ENCODE measurements at places on chromosomes 3 and 15. TPM values are rescaled to one million over a fixed set of nuclear protein-coding genes. Genes with fewer than 3 reads are reported as not detected.
A peak's percentile ranks its signal among the peaks of the same experiment; 100 is the strongest.

The C3orf18 gene
- polyA plus RNA-seq, result 1.8 TPM

The PARP3 gene
- 26.3 TPM for polyA plus RNA-seq

The FBLN2 gene
- polyA plus RNA-seq, result 14.8 TPM

The ALDH1L1 gene
- 10.4 TPM for polyA plus RNA-seq

The ARHGAP31 gene
- 5.2 TPM for polyA plus RNA-seq

The TRIM42 gene
- not detected for polyA plus RNA-seq

DNA sequence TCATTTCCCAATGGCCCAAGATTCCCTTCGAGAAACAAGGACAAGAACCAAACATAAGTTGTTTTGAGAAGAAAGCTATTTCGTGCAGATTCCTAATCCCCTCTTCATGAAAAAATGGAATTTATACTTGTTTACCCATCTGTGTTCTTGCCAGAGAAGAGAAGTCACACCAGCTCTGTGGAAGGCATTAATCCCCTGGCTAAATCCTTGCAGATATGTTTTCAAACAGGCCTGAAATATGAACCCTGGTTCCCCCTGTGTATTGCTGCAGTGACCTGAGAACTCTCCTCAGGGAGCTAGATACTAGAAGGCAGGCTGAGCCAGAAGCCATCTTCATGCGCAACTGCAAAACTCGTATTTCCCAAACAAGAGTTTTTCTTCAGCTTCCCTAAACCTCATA is 337.7 kb downstream of the NEK10 start:
- H3K4me3 ChIP-seq, result no peak overlapping the region
- no peaks in the 10 kb centered on the region for H3K36me3 ChIP-seq
- H3K27ac ChIP-seq, result no peak overlapping the region
- H3K27me3 ChIP-seq, result no peaks in the 10 kb centered on the region
- DNase-seq, result no peak
- H3K4me1 ChIP-seq, result no peaks in the 10 kb centered on the region

DNA sequence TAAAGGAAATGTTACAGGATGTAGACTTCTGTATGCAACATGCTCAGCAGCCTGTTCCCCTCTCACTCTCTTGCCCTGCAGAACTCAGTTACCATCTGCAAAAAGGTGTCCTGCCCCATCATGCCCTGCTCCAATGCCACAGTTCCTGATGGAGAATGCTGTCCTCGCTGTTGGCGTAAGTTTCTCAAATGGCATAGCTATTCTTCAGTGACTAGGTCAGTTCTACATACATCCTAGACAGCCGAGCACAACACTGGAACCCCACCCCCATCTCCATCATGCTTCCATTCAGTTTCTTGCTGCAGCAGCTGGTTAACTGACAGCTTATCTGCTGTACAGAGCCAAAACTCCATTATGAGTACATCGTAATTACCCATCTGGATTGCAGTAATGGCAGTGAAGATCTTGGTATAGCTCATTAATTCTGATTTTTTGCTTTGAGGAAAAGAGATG is 4.5 kb downstream of the THBS1 start:
- no peaks in the 10 kb centered on the region for H3K27me3 ChIP-seq
- no peak for DNase-seq
- no peak overlapping the region for H3K4me3 ChIP-seq

DNA sequence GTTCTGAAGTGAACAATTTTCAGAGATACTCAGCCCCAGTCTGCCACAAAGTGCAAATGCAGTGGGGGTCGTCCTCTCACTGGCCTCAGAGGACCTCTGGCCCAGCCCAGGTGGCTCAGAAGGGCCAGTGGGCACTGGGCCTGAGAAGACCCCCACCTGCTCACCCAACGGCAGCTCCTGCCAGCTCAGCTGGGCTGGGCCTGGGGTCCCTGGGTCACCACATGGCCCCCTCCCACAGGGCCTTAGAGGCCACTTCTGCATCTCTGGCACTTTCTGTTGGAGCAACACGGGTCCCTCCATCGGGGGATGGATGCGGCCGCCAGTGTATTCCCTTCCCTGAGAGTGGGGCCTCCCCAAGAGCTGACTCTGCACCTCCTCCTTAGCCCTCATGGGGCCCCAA is 262.7 kb upstream of the KCNH8 start:
- no peaks in the 10 kb centered on the region for H3K36me3 ChIP-seq
- no peak overlapping the region for H3K27ac ChIP-seq
- no peak overlapping the region for H3K4me3 ChIP-seq
- DNase-seq, result no peak
- no peaks in the 10 kb centered on the region for H3K27me3 ChIP-seq
- H3K4me1 ChIP-seq, result no peaks in the 10 kb centered on the region

GRCh38 chr3:113676261-113676660 is 20.2 kb downstream of the USF3 start:
- no peak for DNase-seq
- no peak overlapping the region for H3K4me3 ChIP-seq
- no peaks in the 10 kb centered on the region for H3K4me1 ChIP-seq

- H3K4me3 ChIP-seq, result no peak overlapping the region
- H3K27ac ChIP-seq, result no peak overlapping the region
- H3K36me3 ChIP-seq, result no peaks in the 10 kb centered on the region
- no peaks in the 10 kb centered on the region for H3K27me3 ChIP-seq
Measured at GRCh38 chr15:58472221-58472620, 40.4 kb downstream of the LIPC start.

DNA sequence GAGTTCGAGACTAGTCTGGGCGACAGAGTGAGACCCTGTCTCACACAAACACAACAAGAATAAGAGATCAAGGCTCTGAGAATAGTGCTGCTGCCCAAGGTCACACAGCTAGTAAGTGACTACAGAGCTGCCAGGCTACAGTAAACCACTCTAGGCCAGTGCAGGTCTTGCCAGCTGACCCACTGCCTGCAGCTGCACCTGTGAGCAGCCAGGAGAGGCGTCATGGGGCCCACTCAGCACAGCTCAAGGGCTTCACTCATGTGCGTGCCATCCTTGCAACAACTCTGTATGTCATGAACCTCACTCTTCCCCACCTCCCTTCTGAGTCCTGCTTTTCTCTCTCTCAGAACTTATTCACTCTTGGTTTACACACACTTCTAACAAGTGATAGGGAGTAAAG is 176.7 kb downstream of the SMAD6 start:
- no peak for DNase-seq
- H3K27ac ChIP-seq, result no peak overlapping the region
- H3K36me3 ChIP-seq, result no peaks in the 10 kb centered on the region

DNA sequence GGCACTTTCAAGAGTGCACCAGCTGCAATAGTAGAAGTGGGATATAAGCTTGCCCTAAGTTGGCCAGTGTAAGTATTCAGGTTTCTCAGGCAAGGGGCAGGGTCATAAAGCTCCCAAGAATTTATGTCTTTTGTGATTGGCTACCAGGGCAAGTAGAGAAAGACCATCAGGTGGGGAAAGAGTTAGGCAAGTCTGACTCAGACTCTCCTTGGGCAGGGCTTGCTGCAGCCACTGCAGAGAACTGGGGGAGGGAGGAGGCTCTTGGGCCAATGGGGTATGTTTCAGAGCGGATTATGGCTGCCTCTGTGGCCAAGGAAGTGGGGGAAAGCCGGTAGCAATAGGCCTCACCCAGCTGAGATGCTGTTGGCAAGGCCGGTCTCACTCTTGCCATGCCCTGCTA is 44.6 kb upstream of the SLC25A36 start:
- no peaks in the 10 kb centered on the region for H3K36me3 ChIP-seq
- no peak for DNase-seq
- H3K4me3 ChIP-seq, result no peak overlapping the region
- no peak overlapping the region for H3K27ac ChIP-seq
- H3K27me3 ChIP-seq, result no peaks in the 10 kb centered on the region

DNA sequence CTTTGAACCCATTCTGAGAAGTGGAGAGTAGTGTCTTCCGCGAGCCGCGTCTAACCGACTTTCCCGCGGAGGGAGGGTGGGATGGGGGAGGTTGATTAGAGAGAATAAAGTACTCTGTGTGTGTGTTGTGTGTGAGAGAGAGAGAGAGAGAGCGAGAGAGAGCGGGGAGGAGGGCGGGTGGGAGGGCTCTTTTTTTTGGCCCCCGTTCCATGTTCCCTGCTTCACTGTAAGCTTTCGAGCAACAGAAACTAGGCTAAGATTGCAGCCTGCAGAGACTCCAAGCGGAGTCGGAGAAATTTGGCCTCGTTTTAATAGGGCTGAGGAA is 1.6 kb upstream of the MEIS2 start:
- peak; percentile 89 for DNase-seq
- no peaks in the 10 kb centered on the region for H3K36me3 ChIP-seq

DNA sequence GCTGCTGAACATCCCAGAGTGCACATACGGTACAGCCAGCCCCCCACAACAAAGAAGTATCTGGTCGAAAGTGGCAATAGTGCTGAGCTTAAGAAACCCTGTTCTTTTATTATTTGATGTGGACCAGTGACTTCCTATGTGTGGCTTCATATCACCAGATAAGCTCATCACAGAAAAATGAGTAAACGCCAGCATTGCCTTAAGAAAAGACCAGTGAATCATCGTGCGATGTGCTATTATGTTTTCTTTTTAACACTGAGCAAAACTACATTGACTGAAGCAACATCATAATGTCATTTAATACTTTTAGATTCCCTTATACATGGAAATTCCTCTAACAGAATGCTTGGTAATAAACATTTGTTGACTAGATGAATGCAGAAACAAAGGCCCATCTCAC is 45.2 kb upstream of the ARRDC4 start:
- no peak overlapping the region for H3K27ac ChIP-seq
- no peak overlapping the region for H3K4me3 ChIP-seq
- no peak for DNase-seq
- H3K4me1 ChIP-seq, result no peaks in the 10 kb centered on the region
- no peaks in the 10 kb centered on the region for H3K36me3 ChIP-seq
- H3K27me3 ChIP-seq, result no peaks in the 10 kb centered on the region

DNA sequence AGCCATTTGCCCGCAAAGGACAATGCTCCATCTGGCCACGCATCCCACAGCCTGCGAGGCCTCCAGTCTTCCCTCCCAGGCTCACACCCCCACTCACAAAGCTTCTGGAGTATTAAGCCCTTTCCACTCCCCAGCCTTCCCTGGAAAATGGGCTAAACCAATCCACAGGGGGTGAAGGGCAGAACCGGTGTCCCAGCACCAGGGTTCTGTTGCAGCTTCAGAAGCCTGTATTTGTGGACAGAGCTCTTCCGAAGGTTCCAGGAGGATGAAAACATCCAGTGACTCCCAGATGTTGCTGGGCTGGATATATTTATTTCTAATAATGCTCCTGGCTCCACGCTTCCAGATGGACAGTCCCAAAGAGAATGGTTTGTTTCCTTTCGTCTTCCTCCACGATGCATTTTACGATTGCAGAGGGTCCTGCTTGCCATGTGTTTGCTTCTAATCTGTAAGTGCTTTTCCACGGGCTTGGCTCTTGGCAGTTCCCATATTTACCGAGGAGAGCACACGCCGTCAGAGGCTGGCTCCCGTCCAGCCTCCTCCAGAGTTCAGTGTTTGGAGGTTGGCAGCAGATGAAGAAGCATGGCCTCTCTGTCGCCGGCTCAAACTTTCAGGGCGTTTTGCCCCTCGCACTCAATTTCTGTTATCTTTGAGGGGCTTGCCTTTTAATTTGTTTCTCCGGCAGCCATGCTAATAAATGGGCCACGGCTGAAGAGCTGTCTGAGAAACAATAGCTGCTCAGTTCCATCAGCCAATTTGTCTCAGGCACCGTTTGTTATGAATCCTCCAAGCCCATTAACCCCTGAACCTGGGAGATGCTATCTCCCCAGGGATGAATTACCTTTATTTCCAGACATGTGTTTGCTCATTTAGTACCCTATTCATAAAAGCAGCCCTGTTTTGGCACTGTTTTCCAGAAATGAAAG is 367.9 kb upstream of the PROK2 start:
- DNase-seq, result peak; percentile 90
- no peaks in the 10 kb centered on the region for H3K27me3 ChIP-seq
- no peaks in the 10 kb centered on the region for H3K4me1 ChIP-seq
- no peaks in the 10 kb centered on the region for H3K36me3 ChIP-seq

DNA sequence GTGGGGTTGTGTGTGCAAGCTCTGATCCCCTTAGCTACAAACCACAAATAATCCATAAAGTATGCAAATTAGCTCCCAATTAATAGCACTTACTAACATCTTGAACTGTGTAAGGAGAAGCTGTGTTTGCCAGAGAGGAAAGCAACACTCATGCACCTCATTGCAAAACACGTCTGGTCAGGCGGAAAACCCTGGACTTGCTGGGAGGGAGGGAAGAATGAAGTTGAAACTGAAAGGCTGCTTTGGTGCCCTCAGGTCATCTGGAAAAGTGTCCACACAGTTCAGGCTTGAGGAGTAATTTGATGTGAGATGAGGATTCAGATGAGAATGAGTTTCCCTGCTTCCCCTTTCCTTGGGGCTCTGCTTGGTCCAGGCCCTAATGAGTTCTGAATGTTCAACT is 185.5 kb upstream of the ANKRD28 start:
- no peak for DNase-seq
- H3K27me3 ChIP-seq, result no peaks in the 10 kb centered on the region
- peak overlapping the region; percentile 28 for H3K27ac ChIP-seq
- H3K36me3 ChIP-seq, result no peaks in the 10 kb centered on the region

DNA sequence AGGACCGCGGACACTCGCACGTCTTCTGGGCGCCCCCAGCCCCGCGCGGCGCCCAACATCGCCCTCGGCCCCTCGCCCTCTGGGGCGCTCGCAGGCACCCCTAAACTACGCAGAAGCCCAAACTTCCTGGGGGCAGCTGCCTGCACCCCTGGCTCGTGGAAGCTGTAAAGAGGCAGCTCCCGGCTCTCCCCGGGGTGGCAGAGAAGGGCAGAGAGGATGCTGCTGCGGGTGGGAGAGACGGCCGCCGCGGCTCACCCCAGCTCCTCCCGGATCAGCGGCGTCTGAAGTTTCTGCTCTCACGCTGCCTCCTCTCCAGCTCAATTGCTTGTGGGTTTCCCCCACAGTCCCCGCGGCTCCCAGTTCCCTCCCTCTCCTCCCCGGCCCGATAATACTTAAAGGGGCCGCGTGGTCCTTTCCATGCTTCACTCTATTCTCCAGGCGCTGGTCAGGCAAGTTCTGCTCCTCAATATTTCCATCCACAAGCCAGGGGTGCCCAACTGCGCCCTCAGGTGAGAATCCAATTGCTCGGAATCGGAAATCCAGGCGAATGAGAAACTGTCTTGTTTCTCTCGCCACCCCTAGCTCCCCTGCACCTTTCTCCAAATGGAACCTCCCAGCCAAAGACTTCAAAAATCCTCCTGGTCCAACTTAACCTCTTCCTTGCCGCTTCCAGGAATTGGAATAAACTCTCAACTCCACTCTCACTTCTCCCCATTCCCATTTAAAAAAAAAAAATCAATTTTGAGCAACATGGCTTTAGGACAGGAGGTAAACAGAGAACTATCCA is 748.5 kb downstream of the ROBO1 start:
- no peaks in the 10 kb centered on the region for H3K36me3 ChIP-seq
- peak overlapping the region; percentile 90 for H3K27ac ChIP-seq
- H3K27me3 ChIP-seq, result no peaks in the 10 kb centered on the region
- H3K4me3 ChIP-seq, result peak overlapping the region; percentile 96
- DNase-seq, result peak; percentile 93
- H3K4me1 ChIP-seq, result peaks cover 4% of the 10 kb centered on the region

All from sigmoid colon (tissue), 7 donors.